NT2/D1 (cell line): ENCODE measurements at places on chromosomes 7 and 10.
A peak's percentile ranks its signal among the peaks of the same experiment; 100 is the strongest.

DNA sequence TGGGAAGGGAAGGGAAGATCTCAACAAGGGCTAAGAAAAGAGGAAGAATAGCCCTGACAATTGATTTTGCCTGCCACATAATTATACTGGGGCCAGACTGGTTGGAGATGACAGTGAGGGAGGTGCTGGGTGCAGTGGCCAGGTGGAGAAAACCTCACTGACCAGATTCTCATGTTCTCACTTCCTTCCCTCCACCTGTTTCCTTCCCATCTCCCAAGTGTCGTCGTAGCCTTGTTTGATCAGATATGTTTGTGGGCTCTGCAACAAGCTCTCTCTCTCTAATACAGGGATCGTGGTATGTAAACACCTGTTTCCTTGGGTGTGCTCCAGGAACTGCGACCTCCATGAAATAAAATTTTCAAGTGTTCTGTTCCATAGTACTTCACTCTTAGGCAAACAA is 60.2 kb downstream of the VCL start:
- no peak for DNase-seq

GRCh38 chr10:49299816-49300139 is 808 bp downstream of the C10orf71 start:
- no peak for DNase-seq

- DNase-seq: no peak
Measured at GRCh38 chr7:16708511-16708910, 45.0 kb upstream of the TSPAN13 start.

DNA sequence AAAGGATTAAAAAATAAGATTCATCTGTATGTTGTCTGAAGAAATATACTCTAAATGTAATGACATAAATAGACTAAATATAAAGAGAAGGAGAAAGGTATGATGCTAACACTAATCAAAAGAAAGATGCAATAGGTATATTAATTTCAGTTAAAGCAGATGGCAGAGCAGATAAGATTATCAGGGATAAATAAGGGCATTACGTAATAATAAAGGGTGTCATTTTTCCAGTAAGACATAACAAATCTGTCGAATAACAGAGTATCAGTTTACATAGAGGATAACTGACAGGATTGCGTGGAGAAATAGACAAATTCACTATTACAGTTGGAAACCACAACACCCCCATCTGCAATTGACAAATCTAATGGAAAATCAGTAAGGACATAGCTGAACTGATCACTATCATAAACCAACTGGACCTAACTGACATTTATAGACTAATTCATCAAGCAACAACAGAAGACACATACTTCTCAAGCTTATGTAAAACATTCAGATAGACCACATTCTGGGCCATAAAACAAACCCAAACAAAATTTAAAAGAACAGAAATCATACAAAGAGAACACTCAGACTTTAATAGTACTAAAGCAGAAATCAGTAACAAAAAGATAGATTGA is 384.1 kb upstream of the COBL start:
- no peak for DNase-seq

DNA sequence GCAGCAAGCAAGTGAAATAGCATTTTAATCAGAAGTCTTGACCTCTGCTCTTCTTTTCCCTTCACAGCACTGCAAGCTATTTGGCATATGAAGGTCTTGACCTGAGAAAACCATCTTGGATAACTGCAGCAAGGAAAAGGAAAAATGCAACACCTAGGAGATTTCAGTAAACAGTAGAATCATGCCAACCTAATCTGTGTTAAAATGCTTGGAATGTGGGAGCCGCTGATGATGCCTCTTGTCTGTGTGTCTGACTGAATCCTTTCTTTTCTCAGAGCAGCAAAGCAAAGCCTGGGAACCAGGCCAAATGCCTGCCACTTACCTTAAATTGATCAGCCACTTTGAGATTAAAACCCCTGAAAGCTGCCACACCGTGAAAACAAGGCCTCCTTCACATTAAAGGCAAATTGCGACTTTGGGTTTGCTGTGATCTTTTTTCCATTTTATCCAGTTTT is 80.4 kb upstream of the CDK6 start:
- peak; percentile 78 for DNase-seq

GRCh38 chr10:10722422-10722821 is 295.2 kb upstream of the CELF2 start:
- no peak for DNase-seq

DNA sequence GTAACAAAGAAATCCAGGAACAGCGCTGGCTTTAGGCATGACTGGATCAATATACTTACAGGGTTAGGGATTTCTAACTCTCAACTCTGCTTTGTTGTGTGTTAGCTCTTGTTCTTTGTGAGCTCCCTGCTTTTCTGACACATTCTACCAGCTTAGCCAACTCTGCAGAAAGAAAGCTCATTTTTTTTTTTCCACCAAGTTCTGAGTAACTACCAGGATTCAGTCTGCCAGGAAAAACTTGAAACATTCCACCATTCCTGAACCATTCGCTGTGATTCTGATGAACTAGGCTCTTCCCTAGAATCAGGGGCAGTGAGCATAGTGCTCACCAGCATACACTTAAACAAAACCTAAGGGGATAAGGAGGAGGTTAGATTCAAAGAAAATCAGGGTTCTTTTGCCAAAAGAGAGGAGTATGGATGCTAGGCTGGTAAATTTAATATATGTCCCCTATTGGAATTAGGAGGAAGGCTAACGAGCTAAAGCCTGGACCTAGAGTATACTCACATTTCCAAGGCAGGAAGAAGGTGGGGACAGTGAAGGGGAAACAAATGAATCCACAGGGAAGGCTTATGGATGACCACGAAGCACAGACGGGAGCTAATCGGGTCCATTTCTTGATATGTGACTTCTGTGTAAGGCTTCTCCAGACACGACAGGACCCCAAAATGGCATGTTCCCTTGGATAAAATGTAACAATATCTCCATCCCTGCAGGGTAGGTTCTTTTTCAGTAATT is 183.4 kb downstream of the PRKG1 start:
- no peak for DNase-seq

DNA sequence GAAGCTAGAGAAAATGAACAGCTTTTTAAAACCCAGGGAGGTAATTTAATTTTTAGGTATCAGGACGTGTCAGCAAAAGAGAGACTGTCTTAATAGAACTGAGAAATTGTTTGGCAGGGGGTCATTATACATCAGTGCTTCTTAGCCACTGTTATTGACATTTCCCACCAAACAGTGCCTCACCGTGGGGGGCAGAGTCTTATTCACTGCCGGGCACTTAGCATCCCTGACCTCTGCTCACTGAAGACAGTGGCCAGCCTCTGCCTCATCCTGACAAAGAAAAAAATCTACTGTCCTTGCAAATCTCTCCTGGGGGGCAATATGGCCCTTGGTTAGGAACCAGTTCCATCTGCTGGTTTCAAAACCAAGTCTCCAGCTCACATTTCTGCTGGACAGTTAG is 14.2 kb upstream of the MKI67 start:
- no peak for DNase-seq

GRCh38 chr7:34675749-34676374 is 17.8 kb downstream of the NPSR1 start:
- peak; percentile 40 for DNase-seq

DNA sequence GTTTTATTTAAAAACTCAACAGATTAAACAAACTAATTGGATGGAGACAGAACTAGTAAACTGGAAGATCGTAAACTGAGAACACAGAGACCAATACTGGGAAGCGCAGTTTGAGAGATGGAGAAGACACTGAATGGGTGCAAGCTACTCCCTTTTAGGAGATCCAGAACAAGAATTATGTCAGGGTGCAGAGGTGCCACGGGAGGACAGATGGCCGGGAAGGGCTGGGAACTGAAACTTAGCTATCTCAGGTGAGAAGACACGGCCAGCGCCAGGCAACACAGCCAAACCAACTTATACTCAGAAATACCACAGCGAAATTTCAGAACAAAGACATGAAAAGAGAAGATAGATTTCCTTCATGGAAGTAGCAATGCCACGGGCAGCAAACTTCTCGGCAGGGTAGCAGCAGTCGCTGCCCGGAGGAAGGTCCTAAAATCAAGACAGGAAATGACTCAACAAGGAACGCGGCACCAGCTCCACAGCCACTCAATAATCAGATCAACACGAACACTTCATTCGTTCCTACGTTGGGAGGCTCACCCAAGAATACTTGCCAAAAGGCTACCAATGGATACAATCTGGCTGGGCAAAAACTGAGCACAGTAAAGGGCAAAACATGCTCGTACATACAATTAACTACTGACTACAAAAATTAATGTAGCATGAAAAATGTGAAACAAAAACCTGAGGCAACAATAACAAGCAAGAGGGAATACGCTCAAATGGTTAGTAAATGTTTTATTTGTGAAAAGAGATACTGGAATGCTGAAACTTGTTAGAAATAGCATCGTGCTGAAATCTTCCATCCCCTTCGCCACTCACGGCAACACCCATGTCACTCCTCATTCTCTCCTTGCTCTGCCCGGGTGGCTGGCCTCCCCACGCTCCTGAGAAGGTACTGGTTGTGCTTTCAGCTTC is 2.2 kb upstream of the LRRC27 start:
- no peak for DNase-seq

DNA sequence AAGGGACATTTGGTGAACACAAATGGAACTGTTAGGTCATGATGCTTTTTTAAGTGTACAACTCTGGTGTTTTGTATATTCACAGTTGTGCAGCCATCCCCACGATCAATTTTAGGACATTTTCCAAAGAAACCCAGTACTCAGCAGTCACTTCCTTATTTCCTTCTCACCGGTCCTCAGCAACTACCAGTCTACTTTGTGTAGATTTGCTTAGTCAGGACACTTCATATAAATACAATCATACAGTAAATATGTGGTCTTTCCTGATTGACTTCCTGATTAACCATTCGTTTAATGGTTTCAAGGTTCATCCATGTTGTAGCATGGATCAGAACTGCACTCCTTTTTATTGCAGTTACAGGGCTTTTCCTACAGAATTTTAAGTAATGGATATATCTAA is 14.4 kb downstream of the SGPL1 start:
- DNase-seq: no peak

DNA sequence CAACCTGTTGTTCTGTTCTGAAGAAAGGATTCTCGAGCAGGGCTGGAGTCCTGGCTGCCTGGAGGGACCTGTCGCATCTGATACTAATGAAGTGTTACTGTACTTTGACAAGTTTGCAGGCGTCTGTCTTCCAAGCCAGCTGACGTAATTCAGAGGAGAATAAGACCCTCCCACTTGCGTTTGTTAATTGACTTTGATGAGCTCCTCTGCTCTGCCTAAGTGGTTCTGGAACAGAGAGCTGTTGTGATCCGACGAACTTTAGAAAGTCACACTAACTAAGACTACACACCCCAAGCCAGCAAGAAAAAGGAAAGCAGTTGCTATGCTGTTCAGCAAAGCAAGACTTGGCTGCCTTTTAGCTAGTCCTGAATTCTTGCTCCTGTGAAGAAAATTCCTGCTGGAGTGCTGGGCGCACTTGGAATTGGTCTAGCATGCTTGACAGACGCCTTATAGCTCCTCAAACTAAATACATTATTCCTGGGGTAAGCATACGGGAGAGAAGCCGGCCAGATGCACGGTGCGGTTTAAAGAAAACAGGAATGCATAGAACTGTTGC is 200.3 kb downstream of the CACNB2 start:
- no peak for DNase-seq

DNA sequence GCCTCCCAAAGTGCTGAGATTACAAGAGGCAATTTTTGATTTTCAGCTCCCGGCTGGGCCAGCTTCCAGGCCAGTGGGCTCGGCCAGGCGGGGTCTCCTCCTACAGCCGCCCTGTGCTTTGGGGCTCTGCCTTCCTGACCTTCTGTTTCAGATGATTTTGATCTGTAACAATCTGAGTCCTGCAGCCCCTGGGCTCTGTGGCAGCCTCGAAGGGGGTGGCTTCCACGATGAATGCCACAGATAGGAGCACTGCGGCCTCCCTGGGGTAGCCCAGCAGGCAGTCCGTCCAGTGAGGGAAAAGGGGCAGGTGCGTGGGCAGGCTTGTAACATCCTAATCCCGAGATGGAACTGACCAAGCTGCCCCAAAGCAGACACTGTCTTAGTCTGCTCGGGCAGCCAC is 177.5 kb downstream of the DNAJB6 start:
- DNase-seq: no peak

GRCh38 chr10:43094085-43094484 is 17.2 kb downstream of the RET start:
- DNase-seq: no peak

- DNase-seq: peak; percentile 94
Measured at GRCh38 chr10:13349463-13350274, 1.6 kb upstream of the SEPHS1 start.

DNA sequence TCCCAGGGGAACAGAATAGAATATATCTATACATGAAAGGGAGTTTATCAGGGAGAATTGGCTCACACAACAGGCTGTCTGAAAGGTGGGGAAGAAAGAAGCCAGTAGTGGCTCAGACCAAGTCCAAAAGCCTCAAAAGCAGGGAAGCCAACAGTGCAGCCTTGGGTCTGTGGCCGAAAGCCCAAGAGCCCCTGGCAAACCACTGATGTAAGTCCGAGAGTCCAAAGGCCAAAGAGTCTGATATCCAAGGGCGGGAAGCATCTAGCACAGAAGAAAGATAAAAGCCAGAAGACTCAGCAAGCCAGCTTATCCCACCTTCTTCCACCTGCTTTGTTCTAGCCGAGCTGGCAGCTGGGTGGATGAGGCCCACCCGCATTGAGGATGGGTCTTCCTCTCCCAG is 172.5 kb downstream of the CCDC71L start:
- no peak for DNase-seq

GRCh38 chr7:35430547-35431153 is 176.8 kb upstream of the TBX20 start:
- peak; percentile 61 for DNase-seq

DNA sequence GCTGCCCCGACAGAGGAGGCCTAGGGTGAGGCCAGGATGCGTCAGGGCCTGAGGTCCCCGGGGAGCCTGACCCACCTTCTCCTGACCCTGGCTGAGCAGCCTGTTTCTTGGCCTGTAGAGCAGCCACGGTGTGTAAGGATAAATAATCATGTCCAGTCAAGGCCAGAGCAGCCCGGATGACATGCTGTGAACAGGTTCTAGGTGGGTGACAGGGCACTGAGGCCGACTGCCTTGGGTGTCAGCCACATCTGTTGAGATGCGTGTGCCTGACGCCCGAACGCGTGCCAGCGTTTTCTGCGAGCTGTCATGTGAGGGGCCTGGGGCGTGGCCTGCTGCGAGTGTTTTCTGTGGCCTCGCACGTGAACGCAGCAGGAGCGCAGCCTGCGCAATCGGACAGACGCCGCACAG is 118.3 kb downstream of the FAM53B start:
- no peak for DNase-seq
